ENCODE measurements at places on chromosomes 6 and 20.

DNA sequence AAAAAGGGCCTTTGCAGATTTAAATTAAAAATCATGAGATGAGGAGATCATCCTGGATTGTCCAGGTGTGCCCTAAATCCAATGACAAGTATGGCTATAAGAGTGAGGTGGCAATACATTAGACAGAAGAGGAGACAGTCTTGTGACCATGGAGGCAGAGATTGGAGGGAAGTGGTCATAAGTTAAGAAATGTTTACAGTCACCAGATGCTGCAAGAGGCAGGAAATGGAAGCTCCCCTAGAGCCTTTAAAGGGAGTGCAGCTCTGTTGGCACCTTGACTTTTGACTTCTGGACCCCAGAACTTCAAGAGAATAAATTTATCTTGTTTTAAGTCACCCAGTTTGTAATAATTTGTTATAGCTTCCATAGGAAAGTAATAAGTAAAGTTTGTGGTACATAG, 61.1 kb downstream of the HMGN3 start:
- DNase-seq: no peak

DNA sequence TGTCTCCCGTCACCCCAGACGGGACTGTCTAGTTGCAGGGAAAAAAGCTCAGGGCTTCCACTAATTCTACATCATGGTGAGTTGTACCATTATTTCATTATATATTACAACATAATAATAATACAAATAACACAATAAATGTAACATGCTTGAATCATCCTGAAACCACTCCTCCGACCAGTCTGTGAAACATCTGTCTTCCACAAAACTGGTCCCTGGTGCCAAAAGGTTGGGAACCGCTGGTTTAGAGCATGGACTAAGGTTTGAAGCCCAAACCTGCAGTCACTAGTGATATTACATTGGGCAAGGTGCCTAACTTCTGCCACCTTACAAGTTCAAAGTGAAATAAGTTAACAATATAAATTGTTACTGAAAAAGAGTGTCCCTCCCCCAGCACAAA, 175.7 kb downstream of the PDE10A start:
- DNase-seq: no peak

- DNase-seq: no peak
These were observed 10.0 kb downstream of the HBS1L start for GRCh38 chr6:135044639-135045038.

DNA sequence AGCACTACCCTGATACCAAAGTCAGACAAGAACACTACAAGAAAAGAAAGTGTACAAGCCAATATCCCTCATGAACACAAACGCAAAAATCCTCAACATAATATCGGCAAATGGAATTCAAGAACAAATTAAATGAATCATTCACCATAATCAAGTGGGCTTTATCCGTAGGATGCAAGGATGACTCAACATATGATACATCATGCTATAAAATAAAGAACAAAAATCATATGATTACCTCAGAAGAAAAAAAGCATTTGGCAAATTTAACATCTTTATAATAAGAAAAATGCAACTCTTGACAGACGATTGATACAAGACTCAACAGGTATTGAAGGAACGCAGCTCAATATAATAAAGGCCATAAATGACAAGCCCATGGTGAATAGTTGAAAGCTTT, 843.9 kb downstream of the FRK start:
- no peak for DNase-seq

GRCh38 chr20:38706509-38706908, 17.8 kb upstream of the SLC32A1 start:
- DNase-seq: no peak

GRCh38 chr20:51597389-51598231, 55.1 kb upstream of the NFATC2 start:
- no peak for DNase-seq

DNA sequence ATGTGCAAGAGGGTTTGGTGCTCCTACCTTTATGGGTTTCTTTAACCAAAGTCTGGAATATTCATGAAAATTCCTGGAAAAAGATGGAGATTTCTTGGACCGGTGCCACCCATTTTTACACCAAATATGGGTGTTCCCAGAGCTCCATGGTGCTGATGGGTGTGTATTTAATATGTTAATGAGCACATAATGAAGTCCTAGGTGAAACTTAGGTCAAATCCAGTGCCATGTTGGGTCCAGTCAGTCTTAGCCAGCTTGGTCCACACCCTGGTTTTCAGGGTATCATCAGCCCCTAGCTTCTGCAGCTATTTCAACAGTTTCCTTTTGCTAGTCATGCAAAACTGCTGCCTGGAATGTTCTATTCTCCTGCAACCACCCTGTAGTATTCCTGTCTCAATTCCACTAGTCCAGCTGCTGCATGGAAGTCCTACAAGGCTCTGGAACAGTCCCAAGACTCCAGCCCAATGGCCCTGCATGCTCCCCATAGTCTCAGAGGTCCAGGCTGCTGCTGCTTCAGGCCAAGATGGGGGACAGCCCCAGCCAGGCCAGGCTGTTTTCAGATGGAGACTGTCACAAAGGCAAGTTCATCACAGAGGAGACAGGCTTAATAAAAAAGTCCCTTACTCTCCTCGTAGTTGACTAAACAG, 31.8 kb downstream of the CST9L start:
- no peak for DNase-seq

DNA sequence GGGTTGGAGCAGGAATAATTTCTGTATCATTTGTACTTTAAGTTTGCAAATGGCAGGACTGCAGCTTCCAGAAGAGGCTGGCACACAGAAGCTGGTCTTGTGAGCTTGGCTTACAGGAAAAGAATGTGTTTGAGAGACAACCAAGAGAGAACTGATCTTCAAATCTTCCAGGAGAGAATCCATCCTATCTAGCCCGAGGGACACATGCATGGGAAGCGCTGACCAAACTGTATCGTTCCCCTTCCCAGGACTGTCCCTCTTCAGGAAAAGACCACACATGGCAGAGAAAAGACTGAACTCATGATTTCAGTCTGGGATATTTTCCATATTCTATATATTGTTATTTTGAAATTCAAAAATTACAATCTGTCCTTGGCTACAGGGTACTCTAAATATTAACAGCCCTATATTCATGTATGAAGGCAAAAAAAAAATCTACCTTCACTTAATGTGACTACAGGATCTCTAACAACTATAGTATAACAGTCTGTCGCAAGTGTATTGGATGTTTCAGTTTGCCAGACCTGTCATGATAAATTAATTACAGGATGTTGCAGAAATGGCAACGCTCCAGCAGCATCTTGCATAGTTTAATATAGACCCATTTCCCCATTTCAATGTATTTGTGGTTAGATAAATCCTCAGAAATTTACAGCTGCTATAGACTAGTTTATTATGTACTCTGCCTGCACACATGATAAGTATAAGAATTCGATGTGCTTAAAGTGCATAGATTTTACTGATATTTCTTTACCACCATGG, 99.4 kb downstream of the MYB start:
- DNase-seq: no peak

DNA sequence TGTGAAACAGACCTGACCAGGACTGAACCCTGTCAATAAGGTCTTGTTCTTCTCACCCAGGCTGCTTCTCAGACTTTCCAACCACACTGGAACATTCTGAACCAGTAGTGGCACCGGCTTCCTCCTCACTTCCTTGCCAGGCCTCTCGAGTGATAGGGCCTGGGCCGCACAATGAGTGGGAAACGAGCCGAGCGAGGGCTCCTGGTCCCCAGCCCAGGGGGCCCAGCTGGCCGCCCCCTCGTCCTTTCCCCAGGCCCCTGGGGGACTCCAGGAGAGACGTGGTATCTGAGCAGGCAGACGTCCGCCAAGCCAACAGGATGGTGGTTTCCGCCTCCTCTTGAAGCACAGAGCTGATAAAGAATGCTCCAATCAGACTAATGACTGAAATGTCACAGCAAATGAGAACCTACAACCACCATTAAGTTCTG, 117.9 kb downstream of the GMDS start:
- DNase-seq: no peak

GRCh38 chr6:46290421-46291274, 119.9 kb upstream of the ENPP5 start:
- DNase-seq: no peak

GRCh38 chr6:116625872-116626271, 9.6 kb downstream of the RSPH4A start:
- DNase-seq: no peak

GRCh38 chr20:54477191-54477955, 2.0 kb downstream of the DOK5 start:
- DNase-seq: no peak

- DNase-seq: no peak
These were observed 233.9 kb downstream of the PRL start for GRCh38 chr6:22062807-22063408.

DNA sequence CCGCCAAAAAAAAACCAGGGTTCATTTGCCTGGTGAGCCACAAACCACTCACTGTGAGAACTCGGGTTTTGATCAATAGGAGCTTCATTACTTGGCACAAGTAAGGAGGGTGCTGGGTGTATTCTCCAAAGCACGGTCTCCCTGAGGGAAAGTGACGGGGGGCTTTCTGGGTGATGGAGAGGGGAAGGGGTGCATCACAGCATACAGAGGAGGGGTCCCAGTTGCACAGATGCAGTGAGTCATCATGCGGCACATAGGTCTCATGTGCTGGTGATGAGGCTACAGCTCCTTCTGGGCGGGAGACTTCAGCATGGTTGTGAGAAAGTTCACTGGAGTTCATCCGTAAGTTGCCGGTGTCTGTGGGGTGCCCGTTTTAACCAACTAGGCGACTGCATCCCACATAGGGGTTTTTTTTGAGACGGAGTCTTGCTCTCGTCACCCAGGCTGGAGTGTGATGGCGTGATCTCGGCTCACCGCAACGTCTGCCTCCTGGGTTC, 36.2 kb downstream of the SUN5 start:
- DNase-seq: no peak

DNA sequence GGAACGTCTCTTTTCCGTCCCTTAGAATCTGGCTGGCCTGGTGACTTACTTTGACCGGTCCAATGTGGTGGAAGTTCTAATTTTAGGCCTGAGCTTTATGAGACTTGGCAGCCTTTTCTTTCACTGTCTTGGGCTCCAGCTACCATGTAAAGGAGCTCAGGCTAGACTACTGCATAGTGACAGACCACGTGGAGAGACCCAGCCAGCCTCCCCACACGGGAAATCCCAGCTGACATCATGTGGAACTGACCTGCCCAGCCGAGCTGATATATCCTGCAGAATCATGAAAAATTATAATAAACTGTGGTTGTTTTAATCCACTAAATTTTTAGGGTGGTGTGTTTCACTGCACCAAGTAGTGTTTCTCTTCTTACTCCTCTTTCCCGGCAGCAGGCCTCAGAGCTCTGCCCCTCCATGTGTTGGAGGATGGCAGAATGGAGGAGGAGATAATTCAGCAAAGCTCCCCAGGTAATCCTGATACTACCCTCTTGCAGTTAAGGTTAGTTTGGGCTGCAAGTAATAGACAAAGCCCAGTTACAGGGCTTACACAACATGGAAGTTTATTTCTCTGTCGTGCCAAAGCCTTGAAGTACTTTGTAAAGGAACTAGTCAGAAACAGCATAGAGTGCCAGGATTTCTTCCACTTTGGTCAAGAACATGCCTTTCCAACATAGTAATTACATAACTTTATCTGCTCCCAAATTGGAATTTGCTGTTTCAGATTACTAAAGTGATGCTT, 87.5 kb downstream of the SH3BGRL2 start:
- no peak for DNase-seq

- no peak for DNase-seq
These were observed 16.4 kb upstream of the POLR1H start for GRCh38 chr6:30044630-30045029.

GRCh38 chr20:39270837-39271604, 308.9 kb downstream of the DHX35 start:
- no peak for DNase-seq

GRCh38 chr20:18662279-18663040, 74.6 kb downstream of the DTD1 start:
- DNase-seq: no peak

- DNase-seq: no peak
These were observed 26.2 kb upstream of the CHRNA4 start for GRCh38 chr20:63387393-63387792.

DNA sequence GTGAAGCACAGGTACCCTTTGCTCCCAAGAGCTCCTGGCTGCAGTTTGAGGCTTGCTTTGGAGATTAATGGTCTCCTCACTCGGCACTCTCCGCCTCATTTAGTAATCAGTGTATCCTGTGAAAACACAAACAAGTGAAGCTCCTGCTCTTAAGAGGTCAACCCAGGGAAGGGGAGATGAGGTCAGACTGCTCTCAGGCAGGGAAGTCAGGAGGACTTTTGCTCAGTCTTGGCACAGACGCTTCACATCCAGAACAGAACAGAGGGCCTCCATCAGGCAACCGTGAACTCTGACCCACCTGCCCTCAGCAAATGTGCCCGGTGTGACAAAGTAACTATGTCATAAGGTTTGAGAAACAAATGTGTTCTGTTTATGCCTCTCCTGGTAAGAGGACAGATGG, 428.8 kb upstream of the JARID2 start:
- DNase-seq: no peak

DNA sequence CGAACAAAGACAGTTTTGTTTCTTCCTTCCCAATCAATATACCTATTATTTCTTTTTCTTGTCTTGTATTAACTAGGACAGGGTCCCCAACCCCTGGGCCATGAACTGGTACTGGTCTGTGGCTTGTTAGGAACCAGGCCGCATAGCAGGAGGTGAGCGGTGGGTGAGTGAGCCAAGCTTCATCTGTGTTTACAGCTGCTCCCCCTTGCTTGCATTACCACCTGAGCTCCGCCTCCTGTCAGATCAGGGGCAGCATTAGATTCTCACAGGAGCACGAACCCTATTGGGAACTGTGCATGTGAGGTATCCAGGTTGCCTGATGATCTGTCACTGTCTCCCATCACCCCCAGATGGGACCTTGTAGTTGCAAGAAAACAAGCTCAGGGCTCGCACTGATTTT, 151.9 kb downstream of the CDKAL1 start:
- DNase-seq: no peak

DNA sequence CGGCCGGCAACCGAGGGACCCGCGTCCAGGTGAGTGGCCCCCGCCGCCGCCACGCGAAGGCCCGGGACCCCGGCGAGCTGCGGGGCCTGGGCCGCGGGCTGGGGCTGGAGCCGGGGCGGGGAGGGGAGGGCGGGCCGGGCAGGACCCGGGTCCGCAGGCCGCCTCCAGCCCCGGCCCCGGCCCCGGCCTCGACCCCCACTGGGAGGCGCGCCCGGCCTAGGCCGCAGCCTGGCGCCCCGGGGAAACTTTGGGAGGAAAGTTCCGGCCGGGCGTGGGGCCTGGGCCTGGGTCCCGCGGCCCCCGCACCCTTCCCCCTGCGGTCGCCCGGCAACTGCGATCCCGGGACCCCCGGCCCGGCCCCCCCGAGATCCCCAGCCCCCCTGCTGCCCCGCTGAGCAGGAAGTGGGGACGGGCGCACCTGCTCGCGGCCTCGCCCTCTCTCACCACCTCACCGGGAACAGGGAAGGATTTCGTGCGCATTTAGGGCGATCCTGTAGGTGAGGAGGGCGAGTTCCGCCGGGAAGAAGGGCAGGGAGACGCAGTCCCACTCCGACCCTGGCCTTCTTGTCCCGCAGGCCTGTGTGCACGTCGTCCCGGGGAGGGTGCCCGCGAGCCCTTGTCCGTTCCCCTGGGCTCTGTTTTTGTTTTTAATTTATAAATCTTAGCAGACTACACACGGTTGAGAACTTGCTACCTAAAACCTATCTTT, 402 bp downstream of the OSBPL2 start:
- DNase-seq: peak; percentile 51

Data from NCI-H1930 (cell line).